BJ (cell line): ENCODE measurements at places on chromosomes 2 and 18. TPM values are rescaled to one million over a fixed set of nuclear protein-coding genes. Genes with fewer than 3 reads are reported as not detected.

The OBSL1 gene
- polyA plus RNA-seq = 47.2 and 75.9 TPM in 2 replicates

GRCh38 chr2:218387369-218388194 lies 5.5 kb downstream of the SLC11A1 start:
- DNase-seq = no peak

The THOC1 gene
- 8.7 and 23.7 TPM in 2 replicates for polyA plus RNA-seq

The CYBRD1 gene
- polyA plus RNA-seq = 241 and 308 TPM in 2 replicates

DNA sequence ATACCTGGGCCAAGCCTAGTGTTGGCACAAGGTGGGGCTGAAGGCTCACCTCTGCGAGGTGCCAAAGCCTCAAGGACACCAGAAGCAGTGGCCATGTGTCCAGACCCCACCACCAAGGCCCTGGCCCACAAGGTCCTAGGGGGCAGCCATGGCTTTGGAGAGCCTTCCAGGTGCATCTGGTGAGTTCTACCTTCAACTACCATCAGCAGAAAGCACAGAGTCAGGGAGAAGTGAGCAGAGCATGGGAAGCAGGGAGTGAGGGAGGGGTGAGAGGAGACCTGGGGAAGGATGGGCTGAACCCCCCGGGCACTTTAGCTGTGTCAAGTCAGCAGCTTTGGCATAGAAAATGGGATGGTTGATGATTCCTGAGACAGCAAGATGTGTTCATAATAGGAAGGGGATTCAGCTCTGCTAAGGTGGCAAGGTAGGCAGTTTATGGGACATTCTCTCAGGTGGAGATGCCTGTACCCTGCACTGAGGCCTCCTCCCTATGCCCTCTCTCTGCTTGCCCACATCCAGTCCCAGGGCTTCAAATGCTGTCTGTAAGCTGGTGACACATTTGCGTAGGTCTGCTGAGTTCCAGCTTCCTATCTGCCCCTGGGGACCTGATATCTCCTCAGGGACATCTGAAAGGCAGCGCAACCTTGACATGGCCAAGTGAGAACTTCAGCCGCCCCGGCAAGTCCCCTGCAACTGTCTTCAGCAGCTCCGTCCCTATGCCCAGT lies 83.4 kb upstream of the RGPD5 start:
- DNase-seq = no peak

- DNase-seq = no peak
Measured at GRCh38 chr2:131557558-131558321, 30.1 kb downstream of the CCDC74A start.

DNA sequence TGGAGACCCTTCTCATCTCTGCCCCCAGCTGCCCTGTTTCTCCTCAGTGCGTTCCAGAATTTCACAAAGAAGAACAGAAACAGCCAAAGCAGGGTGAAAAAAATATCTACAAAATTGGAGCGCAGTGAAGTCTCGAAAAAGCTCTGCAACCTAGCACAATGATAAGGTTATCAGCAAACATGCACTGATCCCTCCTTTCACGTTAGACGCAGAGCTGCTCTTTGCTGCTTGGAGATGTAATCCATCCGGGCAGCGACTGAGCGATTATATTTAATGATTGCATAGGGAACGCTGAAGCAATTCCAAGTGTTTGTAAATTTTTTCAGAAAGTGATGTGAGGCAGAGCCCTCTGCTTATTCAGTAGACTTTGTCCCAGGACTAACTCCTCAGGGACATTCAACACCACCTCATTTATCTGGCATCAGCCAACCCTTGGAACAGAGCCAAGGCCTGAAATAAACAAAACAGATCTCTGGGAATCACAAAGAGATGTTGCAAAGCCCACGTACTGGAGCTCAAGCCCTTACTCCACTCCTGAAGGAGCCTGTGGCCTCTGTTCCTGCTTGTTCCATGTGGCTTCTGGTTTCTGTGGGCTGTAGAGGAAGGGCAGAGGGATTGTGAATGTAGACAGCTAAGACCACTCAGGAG lies 172.6 kb upstream of the BCL2L11 start:
- no peak for DNase-seq

The SULT1C4 gene
- 0.05 TPM in 1 of 2 replicates, not detected in the other for polyA plus RNA-seq

The KIAA2012 gene
- polyA plus RNA-seq = 0.13 and 0.18 TPM in 2 replicates

The WDR35 gene
- polyA plus RNA-seq = 2.5 and 5.1 TPM in 2 replicates

DNA sequence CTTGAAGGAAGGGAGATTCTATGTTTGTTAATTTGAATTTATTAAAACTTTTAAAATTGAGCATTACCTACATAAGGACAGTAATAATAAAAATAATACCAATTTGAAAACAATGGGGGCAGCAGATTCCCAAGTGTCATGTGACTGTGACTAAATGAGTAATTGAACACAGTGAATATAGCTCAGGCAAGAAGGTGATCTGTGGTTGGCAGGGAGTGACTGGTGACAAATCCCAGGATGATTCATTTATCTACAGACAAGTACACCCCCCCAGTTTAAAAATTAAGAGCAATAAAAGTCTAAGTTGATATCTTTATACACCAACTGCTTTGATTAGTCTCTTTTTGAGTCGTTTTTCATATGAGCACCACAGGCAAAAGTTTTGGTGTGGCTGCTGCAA lies 299.5 kb downstream of the ARHGAP15 start:
- no peak for DNase-seq

DNA sequence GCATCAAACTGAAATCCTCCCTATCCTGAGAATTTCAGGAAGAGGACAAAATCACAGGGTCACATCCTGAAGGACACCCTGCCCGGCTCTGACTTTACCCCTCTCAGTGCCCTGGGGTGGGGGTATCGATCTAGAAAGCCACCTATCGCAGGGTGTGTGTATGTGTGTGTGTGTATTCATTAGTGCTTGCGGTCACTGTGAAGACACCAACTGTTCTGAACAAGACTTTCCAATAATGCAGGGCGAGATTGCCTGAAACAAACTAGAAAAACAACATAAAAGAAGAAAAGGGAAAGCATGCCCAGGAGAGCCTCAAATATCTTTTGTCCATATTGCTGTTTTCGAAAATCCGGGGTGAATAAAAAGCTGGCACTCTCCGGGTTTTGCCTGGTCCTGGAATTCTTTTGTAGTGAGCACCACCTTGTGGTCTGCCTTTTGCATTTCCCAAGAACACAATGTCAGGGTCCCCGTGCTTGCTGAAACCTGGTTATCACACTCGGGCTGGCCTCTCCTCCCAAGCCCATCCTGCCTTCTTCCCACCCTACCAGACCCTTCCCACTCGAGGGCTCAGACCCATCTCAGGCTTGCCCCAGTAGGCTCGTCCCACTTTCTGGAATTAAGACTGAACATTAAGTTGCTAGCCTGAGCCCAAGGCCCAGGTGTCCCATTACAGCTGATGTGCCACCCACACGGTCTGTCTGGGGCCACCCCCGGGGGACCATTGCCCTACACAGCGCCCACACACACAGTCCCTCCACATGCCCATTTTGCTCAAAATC lies 25.0 kb upstream of the COPS8 start:
- DNase-seq = peak; percentile 5

DNA sequence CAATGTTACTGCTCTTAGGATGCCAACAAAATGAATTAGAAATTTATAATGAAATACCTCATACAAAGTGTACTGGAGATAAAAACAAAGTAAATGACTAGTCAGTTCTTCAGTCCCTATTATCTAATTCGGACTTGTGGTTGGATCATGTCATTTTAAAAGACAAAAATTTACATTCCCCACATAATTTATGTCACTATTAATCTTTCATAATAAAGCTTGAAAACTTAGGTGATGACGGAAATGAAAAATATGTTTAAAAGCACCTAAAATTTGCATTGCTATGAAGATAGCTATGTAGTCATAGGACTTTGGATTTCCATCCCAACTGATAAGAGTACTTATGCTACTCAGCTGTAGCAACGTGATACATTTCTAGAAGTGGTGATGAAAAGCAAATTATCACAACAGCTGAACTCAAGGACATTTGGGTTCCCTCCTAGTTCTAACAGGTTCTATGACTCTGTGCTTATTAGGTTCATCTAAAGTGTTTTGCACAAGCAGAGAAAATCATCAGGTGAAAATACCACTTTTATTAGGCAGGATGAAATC lies 58.4 kb downstream of the LRPPRC start:
- DNase-seq = no peak

GRCh38 chr2:221075203-221075602 lies 496.9 kb downstream of the EPHA4 start:
- DNase-seq = peak; percentile 59

- DNase-seq = no peak
Measured at GRCh38 chr2:152715854-152716428, 1.3 kb downstream of the PRPF40A start.

DNA sequence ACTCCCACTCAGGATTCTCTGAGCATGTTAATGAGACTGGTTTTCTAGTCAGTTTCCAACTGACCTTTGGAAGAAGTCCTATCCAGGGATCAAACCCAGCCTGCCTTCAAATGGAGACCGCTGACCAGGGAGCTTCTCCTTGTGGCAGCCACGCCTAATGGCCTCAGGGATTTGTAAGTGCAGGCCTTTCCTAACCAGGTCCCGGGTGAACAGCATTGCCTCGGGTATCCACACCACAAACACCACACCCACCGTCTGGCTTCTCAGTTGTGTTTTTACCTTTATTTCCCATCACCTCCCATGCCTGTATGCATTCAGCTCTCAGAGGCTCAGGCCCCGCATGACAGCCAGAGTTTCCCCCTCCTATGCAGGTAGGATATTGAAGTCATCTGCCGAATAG lies 406.3 kb upstream of the HS6ST1 start:
- no peak for DNase-seq

The TRIP12 gene
- polyA plus RNA-seq = 92.6 and 137 TPM in 2 replicates

DNA sequence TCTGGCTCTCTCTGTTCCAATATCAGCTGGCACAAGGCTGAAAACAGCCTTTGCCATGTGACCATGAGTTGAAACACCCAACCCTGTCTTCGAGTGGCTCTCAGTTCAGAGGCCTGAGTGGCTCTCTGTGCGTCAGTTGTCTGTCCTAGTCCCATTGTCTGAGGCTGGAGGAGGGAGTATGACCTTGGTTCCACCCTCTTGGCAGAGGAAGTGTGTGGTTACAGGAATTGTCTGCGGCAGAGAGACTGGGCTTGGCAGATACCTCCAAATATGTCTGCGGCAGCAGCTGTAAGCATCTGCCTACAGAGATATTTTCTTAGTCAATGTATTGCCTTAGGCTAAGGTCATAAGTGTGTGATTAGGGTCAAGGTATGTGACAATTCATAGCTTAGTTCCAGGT lies 32.6 kb downstream of the CNGA3 start:
- no peak for DNase-seq

DNA sequence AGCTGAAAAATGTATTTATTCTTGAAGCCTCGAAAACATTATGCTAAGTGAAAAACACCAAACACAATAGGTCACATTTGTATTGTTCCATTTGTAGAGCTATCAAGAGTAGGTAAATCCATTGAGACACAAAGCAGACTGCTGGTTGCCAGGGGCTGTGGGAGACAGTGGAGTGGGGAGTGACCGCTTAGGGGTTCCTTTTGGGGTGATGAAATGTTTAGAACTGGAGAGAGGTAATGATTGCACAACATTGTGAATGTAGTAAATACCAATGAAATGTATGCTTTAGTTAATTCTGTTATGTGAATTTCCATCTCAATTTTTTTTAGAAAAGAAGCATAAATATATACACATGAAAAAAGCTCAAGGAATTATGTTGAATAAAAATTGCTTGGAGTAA lies 15.8 kb downstream of the KCTD18 start:
- DNase-seq = no peak

GRCh38 chr2:119734047-119734446 lies 25.7 kb upstream of the PTPN4 start:
- DNase-seq = no peak

GRCh38 chr2:29108225-29108624 lies 7.0 kb upstream of the CLIP4 start:
- peak; percentile 72 for DNase-seq
